ENCODE measurements at places on chromosomes 2 and 18.

GRCh38 chr2:151796774-151797173 is 31.4 kb downstream of the ARL5A start:
- no peak for DNase-seq

DNA sequence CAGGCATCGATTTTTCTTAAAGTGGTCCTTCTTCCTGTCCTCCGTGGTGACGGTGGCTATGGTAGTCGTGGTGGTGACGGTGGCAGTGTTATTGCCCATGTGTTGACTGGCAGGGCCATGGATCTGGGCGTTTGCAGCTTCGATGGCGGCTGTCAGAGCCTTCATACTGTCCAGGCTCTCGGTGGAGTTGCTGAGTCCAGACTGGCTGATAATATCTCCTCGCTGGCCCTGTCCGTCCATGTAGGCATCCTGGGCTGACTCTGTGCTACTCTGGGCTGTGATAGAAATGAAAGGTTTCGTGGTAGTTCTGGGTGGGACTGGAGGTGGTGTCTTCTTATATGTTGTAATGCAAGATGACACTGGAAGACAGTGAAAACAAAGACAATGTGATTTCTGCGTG is 131.9 kb downstream of the TGIF1 start:
- DNase-seq, result no peak

DNA sequence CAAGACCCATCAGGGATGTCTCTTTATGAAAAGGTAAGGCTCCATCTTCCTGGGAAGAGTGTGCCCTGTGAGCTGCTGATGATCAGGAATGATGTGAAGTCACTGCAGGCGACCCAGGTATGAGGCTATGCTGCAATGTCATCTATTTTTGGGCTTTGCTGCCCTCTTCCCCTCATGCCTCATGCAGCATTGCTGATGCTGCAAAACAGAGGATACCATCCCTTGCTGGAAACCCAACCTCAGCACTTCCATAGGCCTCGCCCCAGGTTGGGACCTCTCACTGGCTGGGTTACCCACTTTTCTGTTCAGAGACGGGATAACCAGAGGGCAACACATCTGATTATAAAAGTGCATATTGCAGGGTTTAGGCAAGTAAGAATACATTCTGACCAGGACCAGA is 255.8 kb downstream of the L3MBTL4 start:
- no peak for DNase-seq

GRCh38 chr2:233453916-233454315 is 99.6 kb downstream of the DGKD start:
- DNase-seq, result no peak

- DNase-seq, result no peak
Observed at GRCh38 chr2:236731767-236732580, 162.3 kb downstream of the ACKR3 start.

DNA sequence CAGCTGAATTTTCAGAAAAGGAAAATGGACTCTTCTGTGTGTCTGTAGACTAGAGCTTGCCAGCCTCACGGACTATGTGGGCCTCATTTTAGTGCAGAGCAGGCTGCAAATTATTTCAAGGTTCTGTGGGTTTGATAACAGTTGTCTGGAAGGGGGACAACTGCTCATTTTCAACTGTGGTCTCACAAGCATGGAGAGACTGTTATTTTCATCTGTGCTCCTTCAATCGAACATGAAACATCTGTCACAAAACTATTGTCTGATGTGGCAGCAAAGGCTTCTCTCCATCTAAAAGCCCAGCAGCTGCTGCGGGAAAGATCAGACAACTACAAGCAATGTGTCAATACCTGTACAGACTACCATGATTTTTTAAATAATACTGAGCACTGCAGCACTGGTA is 211.8 kb downstream of the LRRTM4 start:
- DNase-seq, result no peak

GRCh38 chr18:65415098-65415497 is 335.7 kb upstream of the CDH7 start:
- DNase-seq, result no peak

DNA sequence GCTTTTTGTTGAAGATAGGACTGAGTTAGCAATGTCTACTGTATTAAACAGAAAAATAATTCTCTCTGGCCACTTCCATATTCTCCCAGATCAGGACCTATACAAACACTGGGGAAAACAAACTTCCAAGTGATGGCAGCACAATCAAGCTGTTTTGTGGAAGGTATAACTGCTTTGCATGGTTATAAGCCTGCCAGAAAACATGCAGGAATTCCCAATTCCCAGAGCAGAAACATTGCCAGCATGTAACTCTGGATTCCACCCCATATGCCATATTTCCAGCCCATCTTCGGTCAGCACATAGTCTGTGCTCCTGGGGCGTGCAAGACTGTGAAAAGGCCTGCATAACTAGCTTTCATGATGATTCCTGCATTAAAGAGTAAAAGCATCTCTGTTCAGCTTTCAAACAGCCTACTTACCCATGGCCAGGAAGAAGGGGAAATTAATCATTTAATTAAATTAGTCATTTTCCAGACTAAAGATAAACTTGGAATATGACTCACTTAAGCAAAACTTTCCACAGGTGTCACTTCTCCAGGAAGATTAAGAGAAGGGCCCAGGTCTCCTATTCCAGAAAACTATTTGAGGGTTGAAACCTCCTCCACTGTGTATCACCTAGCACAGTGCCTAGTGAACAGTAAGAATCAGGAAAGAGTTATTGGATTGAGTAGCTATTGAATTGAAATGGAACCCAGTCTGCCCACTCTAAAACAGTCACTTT is 280.5 kb downstream of the NRXN1 start:
- DNase-seq, result no peak

DNA sequence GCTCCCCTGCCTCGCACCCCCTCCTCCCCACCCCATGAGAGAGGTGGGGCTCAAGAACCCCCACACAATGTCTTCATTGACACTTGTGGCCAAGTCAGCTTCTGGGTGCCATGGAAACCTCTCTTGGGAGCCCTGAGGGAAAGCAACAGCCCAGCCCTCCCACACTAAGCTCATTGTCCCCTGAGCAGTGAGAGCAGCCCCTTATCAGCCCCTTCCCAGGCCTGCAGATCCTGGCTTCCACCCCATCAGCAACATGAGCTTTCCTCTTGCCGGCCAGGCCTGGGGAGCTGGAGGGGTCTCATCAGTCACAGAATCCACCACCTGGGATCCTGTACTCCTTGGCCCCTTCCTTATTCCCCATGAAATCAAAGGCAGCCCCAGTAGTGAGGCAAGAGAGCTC is 107.8 kb upstream of the ST3GAL5 start:
- DNase-seq, result no peak

GRCh38 chr2:135800513-135801460 is 36.2 kb downstream of the LCT start:
- DNase-seq, result no peak

DNA sequence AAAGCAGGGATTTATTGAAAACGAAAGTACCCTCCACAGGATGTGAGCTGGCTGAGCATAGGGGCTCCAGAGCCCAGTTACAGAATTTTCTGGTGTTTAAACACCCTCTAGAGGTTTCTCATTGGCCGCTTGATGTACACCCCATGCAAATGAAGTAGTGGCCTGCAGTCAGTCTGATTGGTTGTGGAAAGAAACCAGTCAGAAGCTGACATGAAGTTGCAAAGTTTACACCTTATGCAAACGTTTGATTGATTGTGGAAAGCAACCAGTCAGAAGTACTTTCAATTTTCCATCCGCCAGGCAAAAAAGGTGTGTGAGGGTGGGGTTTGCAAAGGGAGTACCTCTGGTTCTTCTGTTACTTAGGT is 62.3 kb downstream of the VWA3B start:
- no peak for DNase-seq

DNA sequence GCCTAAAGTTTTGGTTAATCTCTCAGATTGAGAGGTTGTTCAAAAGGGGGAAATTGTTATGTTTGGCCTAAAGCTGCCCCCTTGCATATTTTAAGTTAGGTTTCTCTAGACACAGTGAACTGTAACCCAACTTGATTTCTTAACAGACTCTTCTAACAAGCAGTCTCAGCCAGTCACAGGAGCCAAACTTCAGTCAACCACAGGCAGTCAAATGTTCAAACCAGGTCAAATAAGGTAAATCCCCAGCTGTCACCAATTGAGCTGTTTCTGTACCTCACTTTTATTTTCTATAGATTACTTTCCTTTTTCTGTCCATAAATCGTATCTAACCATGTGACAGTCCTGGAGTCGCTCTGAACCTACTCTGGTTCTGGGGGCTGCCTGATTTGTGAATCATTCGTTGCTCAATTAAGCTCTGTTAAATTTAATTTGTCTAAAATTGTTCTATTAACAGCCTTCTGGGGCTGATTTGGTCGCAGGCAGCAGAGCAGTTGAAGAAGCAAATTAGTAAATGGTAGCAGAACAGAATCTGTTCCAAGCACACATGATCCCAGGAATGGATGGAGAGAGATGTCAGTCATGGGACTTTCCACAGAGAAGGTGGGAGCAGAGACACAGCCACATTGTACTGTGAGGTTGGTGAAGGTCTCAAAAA is 16.4 kb upstream of the NFU1 start:
- no peak for DNase-seq

GRCh38 chr2:50290718-50291117 is 741.2 kb downstream of the NRXN1 start:
- no peak for DNase-seq

- no peak for DNase-seq
Observed at GRCh38 chr2:576292-576691, 100.9 kb downstream of the TMEM18 start.

GRCh38 chr2:85324639-85325465 is 2.9 kb downstream of the TGOLN2 start:
- DNase-seq, result peak; percentile 45

- no peak for DNase-seq
Observed at GRCh38 chr2:168515502-168515901, 59.4 kb downstream of the CERS6 start.

- no peak for DNase-seq
Observed at GRCh38 chr2:212644195-212644837, 105.7 kb upstream of the ERBB4 start.

GRCh38 chr2:16588565-16588964 is 77.1 kb downstream of the CYRIA start:
- DNase-seq, result no peak

- no peak for DNase-seq
Observed at GRCh38 chr18:55003695-55004094, 44.4 kb upstream of the CCDC68 start.

DNA sequence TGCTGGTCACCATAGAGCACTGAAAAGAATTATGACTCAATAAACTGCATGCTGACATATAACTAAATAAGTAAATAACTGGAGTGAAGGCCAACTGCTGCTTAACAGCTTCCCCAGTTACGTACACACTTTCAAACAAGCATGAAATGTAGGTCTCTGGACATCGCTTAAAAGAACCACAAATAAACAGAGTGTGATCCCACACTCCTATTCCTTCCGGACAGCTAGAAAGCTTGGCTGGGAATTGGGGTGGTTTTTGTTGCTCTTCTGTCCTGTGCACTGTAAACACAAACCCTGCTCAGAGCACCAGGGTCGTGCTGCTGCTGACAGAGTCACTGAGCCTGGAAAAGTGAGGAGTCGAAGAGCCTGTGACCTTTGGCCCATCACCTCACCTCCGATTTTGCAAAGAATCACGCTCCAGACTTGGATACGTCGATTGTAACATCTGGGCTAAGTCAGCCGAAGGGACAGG is 162.7 kb upstream of the NT5C1B start:
- no peak for DNase-seq
